ENCODE measurements at places on chromosomes 16 and 17. TPM values are rescaled to one million over a fixed set of nuclear protein-coding genes. Genes with fewer than 3 reads are reported as not detected.

SLC12A3 gene
- total RNA-seq: not detected

ODAD4 gene
- 0.76 TPM for total RNA-seq

WFDC1 gene
- not detected for total RNA-seq

KRTAP4-4 gene
- not detected for total RNA-seq

PYDC1 gene
- not detected for total RNA-seq

C1QTNF8 gene
- not detected for total RNA-seq

PPM1E gene
- total RNA-seq: not detected

TPSG1 gene
- not detected for total RNA-seq

SPN gene
- 157 TPM for total RNA-seq

CDRT15 gene
- not detected for total RNA-seq

TNFSF13 gene
- total RNA-seq: 3.5 TPM

CA5A gene
- total RNA-seq: not detected

SLC22A31 gene
- total RNA-seq: 2.3 TPM

DNA sequence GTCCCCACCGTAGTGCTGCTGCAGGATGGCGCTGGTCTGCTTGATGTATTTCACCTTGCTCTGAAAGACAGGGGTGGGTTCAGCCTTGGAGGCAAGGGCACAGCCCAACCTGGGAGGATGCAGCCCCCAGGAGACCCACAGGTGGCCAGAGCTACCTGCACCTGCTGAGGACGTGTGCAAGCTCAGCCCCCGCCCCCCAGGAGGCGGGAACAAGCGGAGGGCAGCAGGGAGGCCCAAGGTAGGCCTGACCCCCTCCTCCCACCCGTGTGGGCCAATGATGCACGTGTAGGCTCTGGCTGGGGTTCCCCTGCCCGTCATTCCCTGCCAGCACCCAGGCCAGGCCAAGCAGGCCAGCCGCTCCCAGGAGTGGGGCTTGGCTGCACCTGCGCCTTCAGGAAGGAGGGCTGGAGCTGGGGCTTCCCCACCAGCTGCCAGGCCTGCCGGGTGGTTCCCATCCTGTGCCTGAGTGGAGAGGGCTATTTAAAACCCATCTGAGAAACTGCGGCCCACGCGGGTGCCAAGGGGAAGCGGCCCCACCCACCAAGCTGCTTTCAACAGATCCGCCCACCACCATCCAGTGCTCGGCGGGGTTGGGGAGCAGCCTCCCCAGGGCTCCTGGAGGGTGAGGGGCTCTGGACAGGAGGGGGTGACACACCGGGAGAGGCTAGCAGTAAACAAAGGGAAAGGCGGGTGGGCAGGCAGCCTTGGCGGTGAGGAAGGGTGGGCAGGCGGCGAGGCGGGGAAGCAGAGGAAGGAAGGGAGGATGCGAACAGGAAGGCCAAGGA is 3.8 kb downstream of the NTHL1 start:
- DNase-seq: no peak

GRCh38 chr17:9356488-9356911 is 219.1 kb downstream of the STX8 start:
- no peak for DNase-seq

DNA sequence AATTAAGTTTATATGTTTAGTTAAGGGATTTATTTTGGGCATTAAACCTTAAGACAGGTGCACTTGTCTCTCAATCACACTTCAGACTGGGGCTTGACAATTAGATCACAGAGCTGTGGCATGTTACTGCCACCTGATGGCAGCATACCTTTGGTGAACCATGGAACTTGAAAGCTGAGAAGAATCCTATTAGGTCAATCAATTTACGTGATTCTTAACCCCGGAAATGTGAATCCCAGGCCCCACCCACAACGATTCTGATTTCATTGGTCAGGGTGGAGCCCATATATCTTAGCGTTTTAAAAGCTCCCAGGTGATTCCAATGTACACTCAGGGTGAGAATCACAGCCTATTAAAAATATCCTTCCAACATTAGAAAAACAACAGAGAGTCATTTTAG is 91.0 kb downstream of the GSG1L start:
- DNase-seq: peak; percentile 83

DNA sequence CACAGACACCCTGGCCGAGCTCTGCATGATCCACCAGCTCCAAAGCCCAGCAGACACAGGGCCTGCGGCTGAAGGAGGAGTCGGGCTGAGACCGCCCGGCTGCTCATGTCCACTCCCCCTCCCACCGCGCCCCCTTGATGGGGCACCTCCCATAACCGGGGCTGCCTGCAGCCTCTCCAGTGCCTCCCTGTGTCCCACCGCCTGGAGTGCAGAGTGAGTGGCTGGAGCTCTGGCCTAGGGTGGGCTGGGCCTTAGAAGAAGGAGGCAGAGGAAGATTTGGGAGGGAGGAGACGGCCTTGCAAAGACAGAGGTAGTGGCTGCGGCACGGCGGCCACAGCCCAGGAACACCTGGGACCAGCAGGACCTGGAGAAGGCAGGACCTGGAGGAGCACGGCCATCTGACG is 4.0 kb downstream of the CBFA2T3 start:
- DNase-seq: no peak

DNA sequence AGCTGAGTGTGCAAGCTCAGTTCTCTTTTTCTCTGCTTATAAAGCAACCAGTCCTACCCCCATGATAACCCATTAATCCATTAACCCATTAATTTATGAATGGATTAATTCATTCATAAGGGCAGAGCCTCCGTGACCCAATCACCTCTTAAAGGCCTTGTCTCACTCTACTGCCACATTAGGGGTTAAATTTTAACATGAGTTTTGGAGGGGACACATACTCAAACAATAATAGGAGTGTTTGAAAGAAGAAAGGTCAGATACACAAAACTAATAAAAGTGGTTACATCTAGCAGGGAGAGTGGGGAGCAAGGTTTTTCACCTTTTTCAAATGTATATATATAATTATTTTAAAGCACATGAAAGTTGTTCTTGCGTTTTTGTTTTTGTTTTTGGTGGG is 6.8 kb downstream of the VMP1 start:
- DNase-seq: no peak

DNA sequence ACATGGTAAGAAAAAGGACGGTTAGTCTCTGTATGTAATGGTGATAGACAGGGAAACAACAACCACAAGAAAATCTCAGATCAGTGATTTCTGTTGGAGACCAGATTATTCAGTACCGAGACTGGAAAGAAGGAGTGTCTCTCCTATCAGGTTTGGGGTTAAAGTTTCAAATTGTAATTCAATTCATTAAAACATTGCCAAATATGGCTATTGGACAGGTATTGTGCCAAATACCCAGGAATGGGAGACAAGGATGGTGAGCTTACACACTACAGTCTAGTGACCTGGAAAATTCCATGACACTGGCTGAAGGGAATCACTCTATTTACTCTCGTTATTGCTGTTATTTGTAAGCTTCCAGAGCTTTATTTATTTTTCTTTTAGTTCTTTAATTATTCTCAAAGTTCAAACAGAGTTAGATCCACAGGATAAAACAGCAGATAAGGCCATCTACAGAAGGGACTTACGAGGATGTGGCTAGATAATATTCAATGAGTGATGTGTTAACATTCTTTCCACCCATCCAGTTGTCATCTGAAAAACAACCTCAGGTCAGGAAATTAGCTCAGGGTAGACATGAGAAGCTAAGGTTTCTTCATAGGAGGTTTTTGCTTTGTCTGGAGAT is 25.1 kb upstream of the MMD start:
- DNase-seq: no peak

DNA sequence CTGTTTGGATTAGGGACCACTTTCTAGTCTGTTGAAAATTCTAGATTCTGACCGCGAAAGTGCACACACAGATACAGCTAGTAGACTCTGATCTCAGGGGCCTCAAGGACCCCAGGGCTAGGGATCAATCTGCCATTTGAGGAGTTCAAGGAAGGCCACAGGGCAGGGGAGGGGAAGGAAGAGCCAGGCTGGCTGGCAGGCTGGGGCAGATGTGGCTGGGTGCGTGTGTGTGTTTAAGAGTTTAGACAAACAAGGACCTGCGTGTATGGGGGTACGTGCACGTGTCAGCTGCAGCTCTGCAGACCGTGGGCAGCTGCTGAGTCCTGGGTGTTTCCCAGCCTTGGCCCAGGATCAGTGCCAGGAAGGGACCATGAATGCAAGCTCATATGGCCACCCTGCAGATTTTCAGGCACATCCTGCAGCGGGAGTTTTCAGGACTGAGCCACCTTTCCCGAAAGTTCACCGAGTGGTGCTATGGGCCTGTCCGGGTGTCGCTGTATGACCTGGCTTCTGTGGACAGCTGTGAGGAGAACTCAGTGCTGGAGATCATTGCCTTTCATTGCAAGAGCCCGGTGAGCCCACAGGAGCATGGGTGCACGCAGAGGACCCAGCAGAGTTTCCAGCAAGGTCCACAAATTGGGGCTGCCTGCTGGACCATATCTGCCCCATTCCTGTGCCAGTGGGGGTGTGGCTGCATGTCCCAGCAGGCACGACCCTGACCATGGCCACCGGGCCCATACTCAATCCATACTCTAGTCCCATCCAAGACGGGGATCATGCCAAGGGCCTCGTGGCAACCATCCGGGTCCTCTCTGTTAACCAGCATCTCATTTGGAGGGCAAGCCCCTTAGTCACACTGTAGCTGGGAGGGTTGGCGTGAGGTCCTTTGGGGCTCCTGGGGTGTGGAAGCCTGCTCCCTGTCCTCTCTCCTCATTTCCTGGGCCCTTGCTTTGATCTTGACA is 10.6 kb downstream of the TRPV2 start:
- DNase-seq: no peak

DNA sequence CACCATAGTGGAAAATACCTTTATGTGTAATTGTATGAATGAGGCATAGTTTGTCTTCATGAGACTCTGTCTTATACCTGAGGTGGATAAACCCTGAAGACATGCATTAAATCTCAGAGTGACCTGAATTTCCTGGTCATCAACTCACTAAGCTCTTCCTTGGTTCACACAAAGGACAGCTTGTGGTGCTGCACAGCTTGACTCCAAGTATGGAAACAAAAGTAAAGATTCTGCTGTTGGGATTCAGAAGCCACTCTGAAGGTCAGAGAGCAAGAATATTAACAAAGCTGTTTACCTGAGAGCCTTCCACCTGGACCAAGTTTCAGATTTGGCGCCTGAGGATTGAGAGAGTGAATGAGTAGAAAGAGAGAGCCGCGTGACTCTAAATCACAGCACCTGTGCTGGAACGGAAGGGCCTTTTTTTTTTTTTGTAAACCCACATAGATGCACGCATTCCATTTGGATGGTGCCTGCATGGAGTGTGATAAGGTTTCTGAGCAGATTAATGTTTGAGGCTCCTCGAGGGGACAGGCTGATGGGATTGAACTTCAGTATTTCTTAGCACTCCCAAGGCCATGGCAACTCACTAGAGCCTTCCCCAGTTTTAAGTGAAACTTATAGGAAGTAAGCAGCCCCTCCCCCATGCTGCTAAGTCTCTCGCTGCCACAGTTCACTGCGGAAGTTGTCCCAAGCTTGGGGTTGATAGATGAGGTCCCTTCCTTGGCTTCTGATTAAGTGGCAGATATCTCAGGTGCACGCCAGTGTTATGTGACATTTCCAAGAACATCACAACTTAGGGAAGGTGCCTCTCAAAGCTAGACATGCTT is 28.7 kb downstream of the CALB2 start:
- DNase-seq: no peak

- no peak for DNase-seq
These were observed 10.0 kb downstream of the SLC22A31 start for GRCh38 chr16:89190150-89190958.

- no peak for DNase-seq
These were observed 997.6 kb upstream of the RBFOX1 start for GRCh38 chr16:6335072-6335471.

DNA sequence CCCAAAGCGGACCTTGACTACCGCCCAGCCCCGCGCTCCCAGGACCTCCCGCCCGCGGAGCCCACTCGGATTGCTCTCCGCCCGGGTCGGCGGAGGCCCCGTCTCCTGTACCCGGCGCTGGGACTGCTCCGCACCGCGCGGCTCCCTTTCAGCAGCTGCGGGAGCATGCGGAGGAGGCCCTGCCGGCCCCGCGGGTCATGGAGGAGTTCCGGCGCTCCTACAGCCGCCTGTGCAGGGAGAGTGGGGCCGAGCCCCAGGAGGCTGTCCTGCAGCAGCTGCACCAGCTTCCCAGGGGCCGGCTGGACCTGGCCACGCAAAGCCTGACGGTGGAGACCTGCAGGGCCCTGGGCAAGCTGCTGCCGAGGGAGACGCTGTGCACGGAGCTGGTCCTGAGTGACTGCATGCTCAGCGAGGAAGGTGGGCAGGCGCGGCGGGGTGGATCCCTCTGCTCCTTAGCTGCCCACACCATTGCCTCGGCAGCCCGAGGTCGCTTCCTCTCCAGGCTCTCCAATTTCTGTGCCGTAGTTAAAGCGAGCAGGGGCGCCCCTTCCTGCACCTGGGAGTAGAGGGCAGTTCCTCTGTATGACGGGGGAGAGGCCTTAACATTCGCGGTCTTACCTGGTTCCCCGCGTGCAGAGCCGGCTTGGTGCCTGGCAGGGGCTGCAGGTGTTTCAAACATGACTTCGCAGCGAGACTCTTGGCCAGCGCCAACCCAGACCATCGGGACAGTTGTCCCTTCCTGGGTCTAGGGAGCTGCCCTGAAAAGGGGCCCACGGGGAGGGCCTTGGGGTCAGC is 539 bp downstream of the LRRC45 start:
- DNase-seq: no peak

DNA sequence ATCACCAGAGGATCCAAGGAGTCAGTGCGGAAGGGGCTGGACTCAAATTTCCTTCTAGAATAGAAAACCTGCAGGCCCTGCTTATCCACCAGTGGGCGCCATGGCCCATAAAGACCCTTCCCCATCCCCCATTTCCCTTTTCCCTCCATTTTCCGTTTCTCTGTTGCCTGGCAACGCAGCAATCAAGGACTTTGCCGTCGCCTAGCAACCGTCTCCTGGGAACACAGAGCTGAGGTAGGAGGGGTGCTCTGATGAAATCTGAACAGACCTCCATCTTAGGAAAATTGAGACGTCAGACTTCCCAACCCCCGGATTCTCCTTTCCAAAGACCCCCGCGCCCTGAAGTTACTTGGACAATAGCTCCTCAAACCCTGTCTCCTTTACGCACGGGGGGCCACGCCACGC is 5.7 kb downstream of the DLG4 start:
- DNase-seq: peak; percentile 92

DNA sequence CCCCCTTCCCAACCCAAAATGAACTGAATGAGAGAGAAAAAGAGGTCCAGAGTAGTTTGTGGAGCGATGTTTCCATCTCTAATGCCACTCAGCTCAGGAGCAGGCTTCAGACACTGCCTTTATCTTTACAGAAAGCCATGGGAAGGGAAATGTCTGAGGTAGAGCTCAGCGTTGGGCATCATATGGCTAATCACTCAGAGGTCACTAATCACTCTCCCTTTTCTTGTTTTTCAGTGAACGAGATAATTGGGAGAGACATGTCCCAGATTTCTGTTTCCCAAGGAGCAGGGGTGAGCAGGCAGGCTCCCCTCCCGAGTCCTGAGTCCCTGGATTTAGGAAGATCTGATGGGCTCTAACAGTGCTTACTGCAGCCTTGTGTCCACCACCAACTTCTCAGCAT is 9.8 kb downstream of the ESRP2 start:
- no peak for DNase-seq
